ENCODE measurements at places on chromosomes 4 and X.

DNA sequence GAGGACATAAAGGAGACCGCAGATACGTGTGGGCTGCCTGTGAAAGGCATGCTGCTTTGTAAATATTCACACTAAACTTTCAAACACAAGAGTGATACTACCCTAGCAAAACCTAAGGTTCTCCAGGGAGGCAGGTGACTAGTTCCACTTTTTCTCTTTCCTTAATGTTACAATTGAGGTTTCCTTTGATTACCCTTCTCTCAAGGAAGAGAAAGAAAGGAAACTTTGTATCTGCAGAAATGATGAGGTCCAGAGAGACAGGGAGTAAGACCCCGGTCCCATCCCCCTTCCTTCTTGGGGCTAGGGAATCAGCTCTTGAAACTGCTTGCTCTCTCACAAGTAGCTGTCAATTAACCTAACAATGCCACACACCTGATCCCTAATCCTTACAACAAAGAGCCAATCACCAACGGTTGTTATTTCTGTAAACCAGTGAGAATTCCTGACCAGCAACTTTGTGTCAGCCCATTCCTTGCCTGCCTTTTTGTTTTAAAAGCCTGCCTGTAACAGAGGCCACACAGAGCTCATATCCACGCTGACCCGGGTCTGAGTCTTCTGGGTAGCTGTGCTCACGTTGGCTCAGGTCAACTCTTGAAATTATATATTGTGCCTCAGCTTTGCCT is 754.8 kb upstream of the FRG1 start:
- DNase-seq, result no peak

GRCh38 chrX:129577473-129577872 is 37.4 kb downstream of the OCRL start:
- no peak for DNase-seq

- no peak for DNase-seq
Observed at GRCh38 chr4:110484029-110484428, 8.1 kb downstream of the ENPEP start.

GRCh38 chr4:185902654-185903053 is 90.7 kb upstream of the SORBS2 start:
- no peak for DNase-seq

DNA sequence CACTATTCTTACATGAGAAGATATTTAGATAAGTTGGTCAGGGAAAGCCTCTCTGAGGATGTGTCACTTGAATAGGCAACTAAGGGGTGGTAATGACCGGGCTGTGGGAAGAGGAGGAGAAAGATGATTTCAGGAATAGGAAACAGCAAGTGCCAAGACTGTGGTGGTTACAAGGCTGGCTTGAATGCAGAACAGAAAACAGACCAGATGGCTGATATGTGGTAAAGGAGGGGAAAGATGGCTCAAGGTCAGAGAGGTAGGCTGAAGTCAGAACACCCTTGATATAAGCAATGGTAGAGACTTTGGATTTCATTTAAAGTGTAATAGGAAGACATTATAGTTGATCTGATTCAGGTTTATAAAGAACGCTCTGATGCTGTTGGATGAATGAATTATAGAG is 15.0 kb downstream of the TLR7 start:
- no peak for DNase-seq

DNA sequence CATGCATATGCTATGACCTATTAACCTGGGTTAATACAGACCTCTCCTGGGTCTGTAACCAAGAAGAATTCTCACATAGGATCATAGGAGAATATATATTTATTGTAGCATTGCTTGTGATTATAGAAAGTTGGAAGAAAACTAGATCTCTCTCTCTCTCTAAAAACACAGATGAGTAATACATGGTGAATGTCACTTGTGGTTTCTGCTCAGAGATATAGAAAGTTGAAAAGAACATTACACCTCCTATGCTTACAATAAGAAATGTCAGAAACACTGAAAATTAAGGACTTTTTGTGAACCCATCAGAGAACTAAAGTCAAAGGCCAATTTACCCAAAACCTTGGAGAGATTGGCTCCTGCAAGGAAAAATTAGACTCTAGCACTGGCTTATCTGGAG is 1389.5 kb downstream of the FAM133A start:
- no peak for DNase-seq

DNA sequence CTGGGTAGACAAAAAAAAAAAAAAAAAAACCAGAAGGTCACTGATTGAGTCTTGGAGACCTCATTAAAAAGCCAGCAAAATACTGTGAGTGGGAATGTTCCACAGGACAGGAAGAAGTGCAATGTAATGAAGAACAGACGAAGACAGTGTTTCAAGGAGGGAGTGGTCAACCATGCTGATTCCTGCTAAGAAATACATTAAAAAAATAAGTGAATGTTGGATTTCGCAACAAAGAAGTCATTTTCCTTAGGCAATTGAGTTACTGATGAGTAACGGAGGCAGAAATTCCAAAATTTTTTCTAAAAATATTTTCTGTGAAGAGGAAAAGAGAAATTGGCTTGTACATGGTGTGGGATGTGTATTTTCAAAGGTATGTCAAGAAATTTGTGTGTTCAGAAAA is 94.3 kb upstream of the FAM47B start:
- no peak for DNase-seq

GRCh38 chr4:124206779-124207605 is 505.5 kb downstream of the ANKRD50 start:
- no peak for DNase-seq

DNA sequence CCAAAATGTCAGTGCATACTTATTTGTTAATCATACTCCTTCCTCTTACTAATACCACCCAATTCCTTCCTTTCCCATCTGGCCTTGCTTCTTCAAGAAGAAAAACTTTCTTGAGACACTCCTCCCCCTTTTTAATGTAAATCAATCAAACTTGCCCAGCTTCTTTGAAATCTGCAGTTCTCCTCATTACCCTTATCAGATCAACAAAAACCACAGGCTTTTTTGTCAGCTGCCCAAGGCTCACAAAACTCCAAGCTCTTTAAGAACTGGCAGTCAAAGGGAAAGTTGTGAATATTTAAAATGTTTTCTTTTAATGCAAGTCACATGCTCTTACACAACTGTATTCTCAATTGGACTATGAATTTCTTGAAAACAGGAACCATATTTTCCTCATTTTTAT is 11.3 kb upstream of the MYOZ2 start:
- no peak for DNase-seq

GRCh38 chr4:172202480-172203076 is 389.4 kb downstream of the GALNTL6 start:
- no peak for DNase-seq

GRCh38 chrX:136781180-136781797 is 557 bp upstream of the ARHGEF6 start:
- no peak for DNase-seq

DNA sequence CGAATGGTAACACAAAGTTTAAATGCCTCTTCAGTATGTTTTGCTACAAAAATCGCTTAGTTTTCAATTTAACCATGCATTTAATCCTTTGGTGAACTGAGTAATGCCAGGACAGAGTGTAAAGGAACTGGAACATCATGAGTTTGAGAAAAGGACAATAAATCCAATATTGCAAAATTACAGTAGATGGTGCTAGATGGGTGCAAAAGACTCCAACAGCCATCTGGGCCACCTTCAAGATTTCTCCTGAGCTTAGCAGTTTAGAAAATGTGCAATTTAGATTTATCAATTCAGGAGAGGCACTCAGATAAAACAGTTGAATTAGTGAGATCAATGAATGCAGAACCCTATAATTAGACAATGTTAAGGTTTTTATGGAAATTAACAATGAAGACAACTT is 33.2 kb upstream of the MID1IP1 start:
- DNase-seq, result no peak

DNA sequence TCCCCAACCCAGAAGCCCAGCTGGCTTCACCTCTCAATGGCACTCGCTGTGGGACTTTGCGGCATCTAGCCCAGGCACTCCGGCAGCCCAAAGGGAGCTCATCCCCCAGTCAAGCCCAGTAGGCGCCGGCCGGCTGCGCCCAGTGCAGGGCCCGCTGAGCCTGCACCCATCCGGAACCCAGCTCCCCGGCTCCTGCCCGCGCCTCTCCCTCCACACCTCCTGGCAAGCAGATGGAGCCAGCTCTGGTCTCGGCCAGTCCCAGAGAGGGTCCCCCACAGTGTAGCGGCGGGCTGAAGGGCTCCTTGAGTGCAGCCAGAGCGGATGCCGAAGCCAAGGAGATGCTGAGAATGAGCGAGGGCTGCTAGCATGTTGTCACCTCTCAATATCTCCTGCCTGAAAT is 116.8 kb upstream of the UGT8 start:
- no peak for DNase-seq

DNA sequence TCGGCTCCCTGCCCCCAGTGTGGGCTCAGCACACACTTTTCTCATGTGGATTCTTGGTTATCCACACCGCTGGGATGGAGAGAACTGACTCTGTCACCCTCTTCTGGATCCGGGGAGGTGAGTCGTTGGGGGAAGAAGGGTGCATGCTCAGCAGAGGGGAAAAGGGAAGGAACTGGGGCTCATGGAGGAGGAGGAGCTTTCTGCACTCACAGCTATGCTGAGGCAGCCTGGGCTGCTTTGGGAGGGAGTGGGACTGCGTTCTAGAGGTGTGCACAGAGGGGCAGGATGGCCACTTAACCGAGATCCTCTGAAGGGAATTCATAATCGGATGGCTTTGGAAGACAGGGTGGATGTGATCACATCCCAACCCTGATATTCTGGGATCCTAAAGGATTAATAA is 51.6 kb downstream of the RTL5 start:
- DNase-seq, result no peak

DNA sequence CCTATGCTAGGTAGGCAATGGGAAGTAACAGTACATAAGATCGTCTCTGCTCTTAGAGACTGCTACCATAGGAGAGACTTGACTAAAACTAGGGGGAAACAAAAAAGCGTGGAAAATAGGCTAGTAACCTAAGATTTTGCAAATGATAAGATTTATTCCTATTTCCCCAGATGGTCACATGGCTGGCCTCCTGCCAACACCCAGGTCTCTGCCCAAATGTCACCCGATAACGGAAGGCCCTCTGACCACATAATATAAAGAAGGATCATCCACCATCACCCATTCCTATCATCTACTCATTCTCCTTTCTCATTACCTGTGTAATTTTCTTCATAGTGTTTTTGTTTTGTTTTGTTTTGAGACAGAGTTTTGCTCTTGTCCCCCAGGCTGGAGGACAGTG is 4.7 kb downstream of the LAMP2 start:
- no peak for DNase-seq

DNA sequence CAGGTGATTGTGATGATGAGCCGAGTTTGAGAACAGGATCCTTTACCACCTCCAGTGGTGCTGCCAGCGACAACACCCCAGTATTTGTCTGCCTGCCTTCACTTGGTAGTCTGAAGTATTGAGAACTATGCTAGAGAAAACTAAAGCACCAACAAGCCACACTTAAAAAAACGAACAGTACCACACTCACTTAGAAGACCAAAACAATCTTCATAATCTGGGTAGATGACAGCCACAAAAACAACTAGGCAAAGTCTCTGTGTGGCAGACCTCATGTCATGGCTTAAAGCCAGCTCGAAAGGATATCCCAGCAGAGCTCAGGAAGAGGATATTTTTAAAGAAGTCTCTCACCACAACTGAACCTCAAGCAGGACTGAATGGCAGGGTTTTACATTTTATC is 236.0 kb downstream of the GPC3 start:
- DNase-seq, result no peak

DNA sequence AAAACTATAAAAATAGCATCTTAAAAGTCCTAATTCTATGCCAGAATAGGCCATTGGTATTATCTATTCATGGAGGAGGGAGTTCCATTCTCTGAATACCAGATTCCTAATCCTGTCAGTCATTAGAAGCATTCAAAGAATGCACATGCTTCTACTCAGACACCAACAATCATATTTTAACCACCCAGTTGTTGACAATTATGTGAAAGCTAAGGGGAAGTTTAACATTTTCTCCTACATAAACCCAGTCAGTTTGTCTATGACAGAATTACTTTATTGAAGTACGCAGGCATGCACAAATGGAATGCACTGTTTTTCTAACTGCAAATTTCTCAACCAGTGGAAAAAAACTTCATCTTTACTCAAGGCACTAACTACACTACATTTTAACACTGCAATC is 69.6 kb upstream of the MTNR1A start:
- DNase-seq, result no peak

DNA sequence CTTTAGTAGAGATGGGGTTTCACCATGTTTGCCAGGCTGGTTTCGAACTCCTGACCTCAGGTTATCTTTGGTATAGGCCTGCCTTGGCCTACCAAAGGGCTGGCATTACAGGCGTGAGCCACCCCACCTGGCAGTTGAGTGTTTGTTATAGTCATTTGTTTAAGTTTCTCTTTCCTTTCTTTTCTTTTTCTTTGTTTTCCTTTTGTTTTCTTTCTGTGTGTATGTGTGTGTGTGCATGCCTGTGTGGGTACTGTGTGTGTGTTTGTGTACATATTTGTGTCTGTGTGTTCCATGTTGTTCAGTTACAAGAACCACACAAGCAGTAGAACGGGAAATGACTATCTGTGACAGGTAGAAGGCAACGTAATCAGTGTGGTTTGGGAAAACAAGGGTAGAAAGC is 624.9 kb downstream of the FSTL5 start:
- DNase-seq, result no peak

- DNase-seq, result no peak
Observed at GRCh38 chrX:74383611-74384010, 37.7 kb upstream of the SLC16A2 start.

GRCh38 chrX:134374294-134374693 is 85.7 kb upstream of the HPRT1 start:
- no peak for DNase-seq

- no peak for DNase-seq
Observed at GRCh38 chrX:129478516-129478915, 44.8 kb downstream of the SMARCA1 start.

- no peak for DNase-seq
Observed at GRCh38 chr4:56658528-56658927, 22.6 kb downstream of the HOPX start.

GRCh38 chr4:117817301-117817700 is 217.0 kb upstream of the NDST3 start:
- DNase-seq, result no peak

DNA sequence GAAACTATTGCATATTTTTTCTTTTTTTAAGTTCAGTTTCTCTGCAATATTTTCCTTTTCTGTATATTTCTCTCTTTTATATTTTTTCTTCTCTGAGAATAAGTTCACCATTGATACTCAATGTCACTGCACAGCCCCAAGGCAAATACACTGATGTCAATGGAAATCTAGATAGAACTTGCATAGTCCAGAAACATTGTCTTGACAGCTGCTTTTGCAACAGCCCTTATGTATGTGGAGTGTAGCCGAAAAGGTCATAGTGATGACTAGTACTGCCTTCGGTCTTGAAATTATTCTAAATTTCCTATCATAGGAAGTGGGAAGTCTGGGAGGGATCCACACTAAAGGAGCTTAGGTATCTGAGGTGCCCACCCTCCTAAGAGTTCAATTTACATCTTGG is 150.0 kb downstream of the SPOCK3 start:
- DNase-seq, result no peak

- no peak for DNase-seq
Observed at GRCh38 chrX:137101273-137101990, 67.6 kb upstream of the GPR101 start.

DNA sequence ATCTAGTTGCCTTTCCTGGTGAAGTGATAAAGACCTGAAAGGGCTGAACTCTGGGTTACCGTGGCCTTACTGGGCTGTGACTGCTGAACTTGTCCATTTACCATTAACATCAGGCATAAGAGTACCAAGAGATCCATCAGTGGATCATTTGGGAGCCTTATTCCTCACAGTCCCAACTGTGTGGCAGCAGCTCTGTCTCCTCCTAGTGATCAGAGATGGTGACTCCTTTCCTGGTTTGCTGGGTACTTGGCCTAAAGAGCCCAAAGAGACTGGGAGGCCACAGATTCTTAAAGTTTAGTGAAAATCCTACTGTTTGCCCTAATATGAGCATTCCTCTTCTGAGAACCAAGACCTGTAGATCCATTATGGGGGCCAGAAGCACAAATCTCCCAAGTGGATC is 56.3 kb upstream of the ATP6AP2 start:
- no peak for DNase-seq
